GM03348 (cell line): ENCODE measurements at places on chromosomes 4 and X.

DNA sequence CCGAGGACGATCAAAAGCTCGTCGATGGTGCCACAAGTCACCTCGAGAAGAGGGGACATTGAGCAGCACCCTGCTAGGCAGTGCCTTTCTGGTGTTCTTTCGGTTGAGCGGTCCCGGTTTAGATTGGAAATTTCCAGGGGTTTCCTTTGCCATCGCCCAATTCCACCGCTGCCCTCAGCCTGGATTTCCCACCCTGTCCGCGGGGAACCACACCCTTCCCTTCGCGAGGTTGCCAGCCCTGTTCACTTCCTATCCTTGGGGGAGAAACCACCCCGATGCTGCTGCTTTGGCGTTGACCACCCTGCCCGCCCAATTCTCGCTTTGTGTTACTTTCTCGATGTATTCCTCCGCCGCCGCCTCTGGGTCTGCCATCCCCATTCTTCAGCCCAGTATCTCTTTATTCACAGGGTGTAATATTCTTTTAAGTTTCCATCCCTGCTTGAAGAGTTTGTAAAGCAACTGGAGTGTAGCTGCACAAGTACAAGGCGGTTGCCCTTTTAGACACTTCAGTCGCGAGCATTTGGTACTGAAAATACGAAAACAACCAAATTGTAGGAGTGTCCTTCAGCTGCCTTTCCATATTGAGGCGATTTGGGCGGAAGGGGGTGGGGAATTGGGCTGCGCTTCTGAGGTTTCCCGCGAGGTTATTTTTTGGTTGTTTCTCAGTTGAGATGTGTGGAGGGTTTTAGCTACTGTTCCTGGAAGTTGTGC, 1.1 kb downstream of the OGT start:
- peak; percentile 35 for DNase-seq

DNA sequence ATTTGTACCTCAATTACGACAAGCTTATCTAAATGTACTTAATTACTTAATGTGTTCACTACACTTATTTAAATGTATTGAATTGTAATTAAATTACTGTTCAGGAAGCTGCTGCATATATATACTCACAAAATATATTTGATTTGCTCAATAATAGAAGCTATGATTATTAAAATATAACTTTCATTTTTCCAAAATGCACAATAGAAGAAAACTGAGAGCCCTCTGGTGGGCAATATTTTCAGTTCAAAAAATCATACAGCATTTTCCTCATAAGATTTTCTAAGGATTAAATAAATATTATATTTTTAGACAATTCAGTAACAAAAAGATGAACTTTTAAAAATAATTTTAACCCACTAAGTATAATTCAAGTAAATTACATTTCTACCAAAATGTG, 217.3 kb downstream of the DKK2 start:
- no peak for DNase-seq

DNA sequence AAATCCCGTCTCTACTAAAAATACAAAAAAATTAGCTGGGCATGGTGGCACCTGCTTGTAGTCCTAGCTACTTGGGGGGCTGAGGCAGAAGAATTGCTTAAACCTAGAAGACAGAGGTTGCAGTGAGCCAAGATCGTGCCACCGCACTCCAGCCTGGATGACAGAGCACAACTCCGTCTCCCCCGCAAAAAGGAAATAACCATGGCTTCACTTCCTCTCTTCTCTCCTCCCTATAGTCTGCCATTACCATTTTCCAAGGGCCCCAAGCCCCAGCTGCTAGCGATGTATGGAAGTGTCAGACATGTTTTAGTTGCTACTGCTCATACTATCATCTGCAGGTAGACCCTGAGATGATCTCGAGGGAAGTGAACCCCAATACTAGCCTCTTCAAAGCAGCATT, 177.3 kb upstream of the FAM9B start:
- no peak for DNase-seq

DNA sequence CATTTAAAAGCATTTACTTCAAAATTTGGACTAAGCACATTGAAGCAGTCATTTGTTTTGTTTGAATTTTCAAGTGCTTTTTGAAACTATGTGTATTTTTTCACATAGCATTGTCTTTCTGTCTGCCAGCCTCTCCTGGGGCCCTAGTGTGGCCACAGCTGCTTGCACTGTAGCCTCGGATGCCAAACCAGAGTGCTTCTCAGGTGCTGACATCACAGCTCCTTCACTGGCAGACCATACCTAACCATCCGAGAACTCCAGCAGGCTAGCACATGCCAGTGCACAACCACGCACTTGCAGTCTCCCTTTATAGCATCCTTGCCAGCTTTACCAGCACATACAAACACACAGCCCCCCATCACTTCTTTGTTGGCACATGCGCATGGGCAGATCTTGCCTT, 1019.7 kb downstream of the STPG2 start:
- DNase-seq = no peak

DNA sequence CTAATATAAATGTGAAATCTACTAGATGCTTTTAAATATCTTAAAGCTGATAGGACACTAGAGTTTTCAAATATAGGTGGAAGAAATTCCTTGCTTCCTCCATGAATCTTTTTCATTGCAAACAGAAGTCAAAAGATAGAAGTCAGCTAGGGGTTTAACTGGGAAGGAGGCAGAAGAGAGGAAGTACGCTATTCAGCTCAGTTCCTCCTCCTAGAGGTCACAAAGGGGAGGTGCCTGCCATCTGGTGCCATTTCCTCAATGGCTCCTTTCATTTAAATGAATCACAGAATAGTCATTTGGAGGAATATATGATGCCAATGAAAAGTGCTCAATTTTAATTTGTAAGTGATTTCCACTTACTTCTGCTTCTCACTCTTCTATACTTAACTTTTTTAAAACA, 8.5 kb downstream of the COL25A1 start:
- DNase-seq = no peak

GRCh38 chr4:48651914-48652313, 128.2 kb downstream of the FRYL start:
- DNase-seq = peak; percentile 40

DNA sequence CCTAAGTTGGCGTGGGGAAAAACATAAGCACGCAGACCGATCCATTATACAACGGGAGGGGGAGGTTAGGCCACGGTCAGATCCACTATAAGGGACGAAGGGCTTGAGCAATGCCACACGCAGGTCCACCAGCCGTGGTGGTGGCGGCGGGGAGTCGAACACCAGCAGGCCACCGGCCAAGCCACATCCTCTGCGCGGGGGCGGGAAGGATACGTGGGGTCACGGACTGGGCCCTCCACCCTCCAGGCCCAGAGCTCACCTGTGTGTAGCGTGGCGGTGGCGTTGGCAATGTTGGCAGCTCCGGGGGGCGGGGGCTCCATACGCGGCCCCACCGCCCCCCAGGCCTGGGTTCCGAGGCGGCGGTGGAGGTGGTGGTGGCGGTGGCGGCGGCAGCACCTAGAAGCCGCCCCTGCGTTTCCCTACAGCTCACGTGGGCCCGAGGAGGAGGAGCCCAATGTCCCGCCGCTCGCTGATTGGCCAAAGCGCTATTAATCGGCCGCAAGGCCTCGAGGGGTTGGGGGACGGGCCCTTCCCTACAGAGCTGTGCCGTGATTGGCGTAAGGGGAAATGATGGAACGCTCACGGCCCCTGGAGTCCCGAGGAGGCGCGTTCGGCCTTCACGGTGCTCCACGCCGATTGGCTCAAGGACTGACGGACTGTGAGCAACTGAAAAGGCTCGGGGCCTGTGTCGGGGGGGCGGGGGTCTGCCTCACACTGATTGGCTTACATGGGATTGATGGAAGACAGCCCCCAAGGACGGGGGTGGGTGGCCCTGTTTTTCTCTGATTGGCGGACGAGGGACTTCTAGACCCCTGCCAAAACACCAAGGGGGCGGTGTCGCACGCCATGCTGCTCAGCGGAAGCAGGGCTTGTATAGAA, at the start of gene ELK1:
Gene ELK1, minus strand, starts transcription at position 400 of the 879 bp plus-strand sequence. CDS start 9,122 bp downstream, outside the sequence.
- DNase-seq = peak; percentile 94

GRCh38 chrX:71652405-71652804, 14.9 kb upstream of the LOC101059915 start:
- DNase-seq = peak; percentile 55

GRCh38 chrX:24341795-24342194, 18.6 kb upstream of the SUPT20HL1 start:
- DNase-seq = peak; percentile 37

DNA sequence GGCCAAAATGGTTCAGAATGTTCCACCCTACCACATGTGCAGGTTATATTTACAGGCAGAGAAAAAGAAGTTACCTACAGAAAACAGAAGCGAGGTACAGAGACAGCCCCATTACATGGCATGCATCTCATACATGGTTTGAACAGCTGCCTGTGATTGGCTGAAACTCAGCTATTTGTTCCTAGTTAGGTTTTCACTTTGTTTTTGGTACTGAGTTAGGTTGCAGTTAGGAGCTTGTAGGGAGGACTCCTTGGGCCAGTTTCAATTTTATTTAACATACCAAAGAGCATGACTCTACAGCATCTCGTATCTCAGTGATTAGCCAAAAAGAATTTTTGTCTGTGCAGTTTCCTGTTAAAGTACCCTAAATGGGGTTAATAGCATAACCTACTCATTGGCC, 392.0 kb downstream of the MAPK10 start:
- DNase-seq = peak; percentile 25

DNA sequence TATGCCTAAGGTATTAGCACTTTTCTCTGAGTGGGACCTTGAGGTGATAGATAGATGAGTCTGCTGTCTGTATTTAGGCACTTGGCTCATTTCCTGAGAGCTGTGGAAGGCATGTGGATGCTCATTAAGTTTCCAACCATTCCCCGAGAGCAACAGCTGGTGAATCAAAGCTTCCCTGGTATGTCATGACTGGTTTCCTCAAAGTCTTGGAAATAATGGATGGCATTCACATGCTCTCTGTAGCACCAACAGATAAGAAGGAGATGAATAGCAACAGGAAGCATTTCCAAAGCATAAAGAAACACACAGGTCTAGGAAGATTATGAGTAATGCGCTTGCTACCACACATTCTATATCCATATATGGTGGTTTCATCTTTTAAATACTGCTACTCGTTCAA, 118.3 kb upstream of the ETNPPL start:
- peak; percentile 47 for DNase-seq

- DNase-seq = no peak
These were observed 145.7 kb downstream of the PALLD start for GRCh38 chr4:168642591-168642990.

DNA sequence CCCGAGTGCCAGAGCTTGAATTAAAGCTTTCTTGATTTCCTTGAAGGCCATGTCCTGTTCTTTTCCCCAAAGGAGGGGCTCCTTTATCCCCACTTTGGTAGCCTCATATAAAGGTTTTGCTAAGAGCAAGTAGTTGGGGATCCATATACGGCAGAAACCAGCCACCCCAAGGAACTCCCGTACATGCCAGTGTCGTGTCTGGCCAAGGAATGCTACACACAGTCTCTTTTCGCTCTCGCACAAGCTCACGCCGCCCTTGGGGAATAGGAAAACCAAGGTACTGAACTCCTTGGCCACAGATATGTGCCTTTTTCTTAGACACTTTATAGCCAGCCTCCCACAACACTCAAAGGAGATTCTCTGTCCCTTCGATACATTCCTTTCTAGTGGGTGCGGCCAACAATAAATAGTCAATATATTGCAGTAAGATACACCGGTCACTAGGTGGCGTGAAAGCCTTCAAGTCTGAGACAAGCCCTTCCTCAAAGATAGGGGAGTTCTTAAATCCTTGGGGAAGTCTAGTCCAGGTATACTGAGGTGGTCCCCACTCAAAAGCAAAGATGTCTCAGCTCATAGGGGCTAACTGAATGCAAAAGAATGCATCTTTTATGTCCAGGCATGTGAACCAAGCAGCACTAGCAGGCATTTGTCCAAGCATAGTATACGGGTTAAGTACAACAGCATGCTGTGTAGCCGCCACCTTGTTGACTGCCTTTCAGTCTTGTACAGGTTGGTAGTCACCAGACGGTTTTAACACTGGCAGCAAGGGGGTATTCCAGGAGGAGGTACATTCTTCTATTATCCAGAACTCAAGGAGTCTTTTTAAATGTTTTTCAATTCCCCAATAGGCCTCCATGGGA, 57.8 kb upstream of the XAGE1B start:
- DNase-seq = peak; percentile 36

- DNase-seq = no peak
These were observed 89.4 kb downstream of the AMMECR1 start for GRCh38 chrX:110228453-110228852.

DNA sequence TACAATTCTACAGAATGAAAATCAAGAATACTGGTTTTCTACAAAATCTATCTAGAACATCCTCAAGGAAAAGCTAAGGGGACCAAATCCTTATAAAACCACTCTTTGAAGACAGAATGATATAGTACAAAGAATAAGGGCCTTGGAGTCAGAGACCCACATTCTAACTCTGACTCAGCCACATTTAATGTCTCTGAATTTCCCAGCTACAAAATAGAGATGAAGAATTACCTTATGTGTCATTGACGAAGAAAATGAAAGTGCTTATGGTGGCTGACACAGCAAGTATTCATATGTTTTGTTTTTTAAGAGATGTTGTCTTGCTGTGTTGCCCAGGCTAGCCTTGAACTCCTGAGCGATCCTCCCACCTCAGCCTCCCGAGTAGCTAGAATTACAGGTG, 35.9 kb upstream of the CXorf38 start:
- DNase-seq = no peak

- no peak for DNase-seq
These were observed 872.6 kb downstream of the FSTL5 start for GRCh38 chr4:161291222-161291621.

- DNase-seq = no peak
These were observed 68.8 kb downstream of the SSX7 start for GRCh38 chrX:52585892-52586291.

DNA sequence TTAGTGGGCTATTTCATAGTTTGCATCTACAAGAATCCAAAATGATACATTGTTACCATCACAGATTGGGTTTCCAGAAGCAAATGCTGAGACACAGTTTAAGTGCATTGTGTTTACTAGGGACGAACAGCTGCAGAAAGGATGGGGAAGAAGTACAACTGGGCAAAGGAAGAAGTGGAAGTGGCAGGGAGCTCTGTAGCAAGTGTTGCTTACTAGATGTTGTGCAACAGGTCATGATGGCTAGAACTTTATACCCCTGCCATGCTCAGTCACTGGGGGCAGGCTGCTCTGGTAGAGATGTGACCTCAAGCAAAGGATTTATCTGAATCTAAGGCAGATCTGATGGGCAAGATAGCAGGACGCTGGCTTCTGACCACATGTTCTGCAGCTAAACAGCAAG, 76.1 kb upstream of the EMCN start:
- DNase-seq = no peak

- no peak for DNase-seq
These were observed 393.8 kb upstream of the CNKSR2 start for GRCh38 chrX:20980426-20980825.

DNA sequence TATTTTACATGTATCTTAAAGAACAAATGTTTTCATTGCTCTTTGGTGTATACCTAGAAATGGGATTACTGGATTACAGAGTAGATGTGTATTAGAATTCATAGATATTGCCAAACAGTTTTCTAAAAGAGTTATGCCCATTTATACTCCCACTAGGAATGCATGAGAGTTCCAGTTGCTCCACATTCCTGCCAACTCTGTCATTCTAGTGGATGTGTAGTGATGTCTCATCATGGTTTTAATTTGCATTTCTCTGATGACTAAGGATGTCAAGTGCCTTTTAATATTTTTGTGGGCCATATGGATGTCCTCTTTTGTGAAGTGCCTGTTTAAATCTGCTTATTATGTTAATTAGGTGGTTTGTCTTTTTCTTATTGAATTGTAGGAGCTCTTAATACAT, 65.6 kb upstream of the BMP2K start:
- no peak for DNase-seq
